ENCODE measurements at places on chromosomes 6 and 20.

GRCh38 chr20:4443016-4443415 is 278.7 kb upstream of the PRND start:
- no peak for DNase-seq

GRCh38 chr6:45688180-45688579 is 310.4 kb upstream of the SUPT3H start:
- DNase-seq, result no peak

DNA sequence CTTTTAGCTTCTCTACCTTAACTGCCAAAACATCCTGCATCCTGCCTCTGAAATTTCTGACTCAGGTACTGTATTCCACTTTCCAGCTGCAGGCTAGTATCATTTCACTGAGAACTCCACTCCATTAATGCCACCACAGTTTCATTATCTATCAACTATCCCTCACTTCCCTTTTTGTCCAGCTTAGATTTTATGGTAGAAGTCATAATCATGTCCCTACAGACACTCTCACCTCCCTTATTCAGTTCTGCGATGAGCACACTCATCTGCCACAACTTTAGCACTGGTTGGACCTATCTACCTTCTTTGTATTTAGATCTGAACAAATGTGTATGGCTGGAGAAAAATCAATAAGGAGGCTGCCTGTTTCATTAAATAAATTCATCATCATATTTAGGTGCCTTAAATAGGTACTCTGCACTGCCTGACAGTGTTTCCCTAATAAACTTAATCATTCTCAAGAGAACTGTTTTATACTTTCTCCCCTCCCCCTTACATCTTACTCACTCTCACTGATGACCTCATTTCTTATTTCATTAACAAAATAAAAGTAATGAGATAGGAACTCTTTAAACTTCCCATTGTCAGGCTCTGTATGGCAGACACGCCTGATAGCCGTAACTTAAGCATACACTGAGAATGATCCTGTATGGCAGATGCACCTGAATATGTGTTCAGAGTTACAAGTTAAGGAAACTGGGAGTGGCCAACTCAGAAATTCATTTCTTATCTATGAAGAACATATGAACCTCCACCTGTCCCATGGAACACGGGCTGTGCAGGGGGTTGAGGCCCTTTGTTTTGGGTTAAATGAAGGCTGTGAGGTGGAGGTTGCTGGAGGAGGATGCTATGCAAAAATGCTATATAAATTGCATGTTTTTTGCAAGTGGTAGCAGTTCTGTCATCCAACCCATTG is 95.3 kb upstream of the MAN1A1 start:
- no peak for DNase-seq

DNA sequence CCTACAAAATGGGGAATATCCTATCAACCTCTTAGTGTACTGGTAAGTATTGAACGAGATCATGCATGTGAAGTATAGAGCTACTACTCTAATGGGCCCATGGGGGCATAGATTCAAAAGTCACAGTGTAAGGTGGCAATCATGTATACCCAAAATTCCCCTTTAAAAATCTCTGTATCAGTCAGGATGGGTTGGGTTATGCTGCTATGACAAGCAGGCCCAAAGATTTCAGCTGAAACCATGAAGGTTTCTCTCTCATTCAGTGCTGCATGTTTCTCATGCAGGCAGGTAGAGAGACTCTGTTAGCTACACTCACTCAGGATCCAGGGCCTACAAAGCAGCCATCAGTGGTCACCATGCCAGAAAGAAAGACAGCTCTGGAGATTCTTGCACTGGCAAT is 166.6 kb downstream of the MAFB start:
- DNase-seq, result no peak

- no peak for DNase-seq
Measured at GRCh38 chr6:152223636-152224035, 413.5 kb downstream of the SYNE1 start.

- peak; percentile 39 for DNase-seq
Measured at GRCh38 chr20:40279390-40279789, 409.6 kb downstream of the MAFB start.

DNA sequence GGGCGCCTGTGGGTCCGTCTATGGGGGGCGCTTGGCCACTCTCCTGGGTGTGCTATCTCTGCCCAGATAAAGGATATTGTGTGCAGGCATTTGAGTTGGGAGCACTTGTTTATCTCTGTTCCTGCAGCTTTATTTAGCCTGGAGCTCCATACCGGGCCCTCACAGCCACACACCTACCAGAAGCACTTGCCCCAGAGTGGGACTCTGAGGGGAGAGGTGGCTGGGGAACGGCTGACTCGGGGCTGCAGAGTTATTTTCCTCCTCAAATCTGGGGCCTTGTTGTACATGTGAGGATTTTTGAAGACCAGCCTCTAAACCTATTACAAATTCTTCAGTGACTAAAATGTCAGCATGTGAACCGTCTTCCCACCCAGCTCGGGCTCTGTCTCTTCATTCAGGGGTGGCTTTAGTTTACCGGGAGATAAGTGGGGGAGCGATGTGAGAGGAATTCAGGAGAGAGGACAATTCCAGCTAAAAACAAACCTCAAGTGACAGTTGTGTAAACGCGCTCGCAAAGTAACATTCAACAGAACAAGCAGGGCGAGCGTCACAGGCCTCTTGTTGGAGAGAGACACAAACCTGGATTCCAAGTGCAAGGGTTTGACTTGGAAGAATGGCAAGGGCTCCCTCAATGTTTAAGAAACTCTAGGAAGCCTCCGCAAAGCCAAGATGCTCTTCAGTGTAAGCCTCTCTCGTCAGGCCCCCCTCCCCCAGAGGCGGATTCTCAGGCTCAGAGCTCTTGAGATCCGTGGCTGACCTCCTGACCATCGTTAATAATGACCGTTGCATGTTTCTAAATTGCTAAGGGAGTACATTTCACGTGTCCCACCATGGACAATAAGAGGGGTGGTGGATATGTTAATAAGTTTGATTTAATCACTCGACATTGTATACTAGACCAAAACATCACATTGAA is 548.9 kb downstream of the QKI start:
- DNase-seq, result no peak

GRCh38 chr6:52375780-52376556 is 14.0 kb downstream of the PAQR8 start:
- DNase-seq, result no peak

- no peak for DNase-seq
Measured at GRCh38 chr6:26123675-26123946, 36.4 kb downstream of the HFE start.

- no peak for DNase-seq
Measured at GRCh38 chr6:158631678-158632537, 12.6 kb downstream of the DYNLT1 start.

DNA sequence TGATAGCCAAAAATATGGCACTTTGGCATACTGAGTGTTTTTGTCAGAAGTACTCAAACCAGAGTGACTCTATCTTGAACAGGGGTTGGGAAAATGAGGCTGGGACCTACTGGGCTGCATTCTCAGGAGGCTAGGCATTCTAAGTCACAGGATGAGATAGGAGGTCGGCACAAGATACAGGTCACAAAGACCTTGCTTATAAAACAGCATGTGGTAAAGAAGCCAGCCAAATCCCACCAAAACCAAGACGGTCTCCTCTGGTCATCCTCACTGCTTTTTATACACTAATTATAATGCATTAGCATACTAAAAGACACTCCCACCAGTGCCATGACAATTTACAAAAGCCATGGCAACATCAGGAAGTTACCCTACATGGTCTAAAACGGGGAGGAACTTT is 985.1 kb downstream of the HACE1 start:
- no peak for DNase-seq

DNA sequence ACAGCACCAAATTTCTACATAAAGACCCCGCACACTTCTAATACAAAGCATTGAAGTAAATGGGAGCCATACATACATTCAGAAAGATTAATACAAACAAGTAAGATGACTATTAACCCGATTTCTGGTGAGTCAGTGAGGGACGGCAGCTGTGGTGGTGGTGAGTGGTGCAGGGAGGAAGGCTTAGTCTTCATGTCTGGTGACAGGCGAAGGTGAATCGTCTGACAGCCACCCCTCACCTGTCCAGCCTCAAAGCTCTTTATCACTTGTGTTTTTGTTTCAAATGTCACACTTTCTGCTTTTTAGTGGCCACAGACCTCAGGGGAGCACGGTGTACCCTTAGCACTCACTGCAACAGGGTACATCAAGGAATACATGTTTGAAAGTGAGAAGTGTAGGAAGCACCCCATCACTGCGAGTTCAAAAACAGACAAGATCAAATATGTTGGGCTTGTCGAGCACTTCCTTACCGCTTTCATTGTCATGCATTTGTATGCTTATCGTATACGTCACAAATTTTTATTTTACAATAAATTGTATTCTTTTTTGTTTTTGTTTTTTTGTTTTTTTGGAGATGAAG is 63.5 kb downstream of the IRF4 start:
- no peak for DNase-seq

- DNase-seq, result no peak
Measured at GRCh38 chr6:138989098-138989983, 1.3 kb upstream of the REPS1 start.

GRCh38 chr6:3009930-3010329 is 10.2 kb downstream of the NQO2 start:
- DNase-seq, result no peak

DNA sequence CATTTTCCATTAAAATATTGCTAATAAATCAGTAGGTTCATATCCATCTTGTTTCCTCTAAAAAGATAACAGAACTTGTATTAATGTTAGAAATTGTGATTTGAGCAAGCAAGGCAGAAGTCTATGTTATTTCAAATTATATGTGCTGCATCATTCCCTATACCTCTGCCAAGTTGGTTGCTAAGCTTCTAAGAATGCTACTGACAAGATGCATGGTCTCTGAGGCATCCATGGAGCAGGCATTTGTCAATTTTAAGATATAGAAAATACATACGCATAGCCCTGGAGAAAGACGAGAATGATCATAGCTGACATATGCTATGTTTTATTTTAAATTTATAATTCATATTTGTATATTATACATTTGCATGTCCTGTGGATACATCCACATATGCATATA is 168.3 kb upstream of the THEMIS start:
- no peak for DNase-seq

GRCh38 chr6:73802366-73802765 is 106.4 kb downstream of the CD109 start:
- no peak for DNase-seq

DNA sequence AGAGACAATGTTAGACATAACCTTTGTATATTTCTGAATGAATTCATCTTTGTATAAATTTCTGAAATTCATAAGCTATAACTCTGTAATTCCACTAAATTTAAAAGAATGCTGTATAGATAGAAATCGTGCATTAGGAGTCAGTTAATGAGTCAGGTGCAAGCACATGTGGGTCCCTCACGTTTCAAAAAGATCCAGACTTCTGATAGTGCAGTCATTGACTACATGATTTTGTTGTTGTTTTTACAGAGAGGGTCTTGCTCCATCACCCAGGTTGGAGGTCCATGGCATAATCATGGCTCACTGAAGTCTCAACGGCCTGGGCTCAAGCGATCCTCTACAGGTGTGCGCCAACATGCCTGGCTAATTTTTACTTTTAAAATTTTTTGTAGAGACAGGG is 14.6 kb downstream of the ESF1 start:
- DNase-seq, result no peak

DNA sequence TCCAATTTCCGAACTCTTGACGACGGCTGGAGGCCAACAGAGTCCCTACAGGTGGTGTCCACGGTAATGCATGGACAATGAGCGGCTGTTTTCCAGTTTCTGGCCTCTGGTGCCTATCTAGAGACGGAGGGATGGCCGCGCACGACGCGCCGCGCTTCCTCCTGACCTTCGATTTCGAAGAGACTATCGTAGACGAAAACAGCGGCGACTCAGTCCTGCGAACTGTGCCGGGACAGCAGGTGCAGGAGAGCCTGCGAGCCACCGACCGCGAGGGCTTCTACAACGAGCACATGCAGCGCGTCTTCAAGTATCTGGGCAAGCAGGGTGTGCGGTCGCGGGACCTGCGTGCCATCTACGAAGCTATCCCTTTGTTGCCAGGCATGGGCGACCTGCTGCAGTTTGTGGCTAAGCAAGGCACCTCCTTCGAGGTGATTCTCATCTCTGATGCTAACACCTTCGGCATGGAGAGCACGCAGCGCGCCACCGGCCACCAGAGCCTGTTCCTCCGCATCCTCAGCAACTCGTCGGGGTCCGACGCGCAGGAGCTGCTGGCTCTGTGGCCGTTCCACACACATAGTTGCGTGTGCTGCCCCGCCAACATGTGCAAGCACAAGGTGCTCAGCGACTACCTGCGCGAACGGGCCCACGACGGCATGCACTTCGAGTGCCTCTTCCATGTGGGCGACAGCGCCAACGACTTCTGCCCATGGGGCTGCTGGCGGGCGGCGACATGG is 169.4 kb downstream of the CDK19 start:
- DNase-seq, result no peak

GRCh38 chr20:47464380-47465101 is 37.1 kb upstream of the NCOA3 start:
- no peak for DNase-seq

- DNase-seq, result peak; percentile 28
Measured at GRCh38 chr6:106084106-106084988, 1.8 kb upstream of the PRDM1 start.

- no peak for DNase-seq
Measured at GRCh38 chr6:147909640-147910039, 401.1 kb downstream of the SAMD5 start.
